ENCODE measurements at places on chromosomes 12 and 14.

DNA sequence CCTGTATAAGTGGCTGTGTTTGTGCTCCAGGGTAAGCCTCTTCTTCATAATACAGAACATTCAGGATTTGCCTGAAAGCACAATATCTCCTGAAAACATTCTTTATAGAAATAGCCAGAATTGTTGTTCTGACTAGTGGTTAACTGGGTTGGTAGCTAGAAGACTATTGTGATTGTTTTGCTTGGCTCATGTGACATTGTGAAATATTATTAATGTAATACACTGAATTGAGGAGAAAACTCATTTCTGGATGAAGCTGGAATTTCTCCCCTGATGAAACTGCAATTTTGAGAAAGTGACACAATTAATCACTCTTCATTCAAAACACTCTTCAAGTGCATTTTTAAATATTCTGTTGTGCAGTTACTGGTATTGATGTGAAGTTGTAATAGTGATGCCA lies 172.3 kb upstream of the PTPRQ start:
- DNase-seq, result no peak

DNA sequence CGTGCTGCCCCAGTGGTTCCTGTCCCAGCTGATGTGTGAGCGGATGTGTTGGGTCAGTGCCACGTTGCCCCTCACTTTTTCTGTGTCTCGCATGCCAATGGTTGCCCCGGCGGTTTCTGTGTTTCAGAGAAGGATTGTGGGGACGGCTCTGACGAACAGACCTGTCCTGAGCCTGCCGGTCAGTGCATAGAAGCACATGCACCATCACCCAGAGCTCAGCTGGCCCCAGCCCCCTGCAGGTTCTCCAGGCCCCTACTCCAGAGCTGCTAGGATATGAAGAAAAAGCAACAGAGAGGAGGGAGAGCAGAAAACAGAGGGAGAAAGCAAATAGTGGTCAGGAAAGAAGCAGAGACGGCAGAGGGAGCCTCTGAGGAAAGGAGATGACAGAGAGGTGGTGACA lies 20.6 kb upstream of the LRP1-AS start:
- no peak for DNase-seq

GRCh38 chr12:125111403-125111802 lies 46.2 kb downstream of the AACS start:
- no peak for DNase-seq

GRCh38 chr12:28857369-28857768 lies 291.7 kb upstream of the FAR2 start:
- DNase-seq, result no peak

DNA sequence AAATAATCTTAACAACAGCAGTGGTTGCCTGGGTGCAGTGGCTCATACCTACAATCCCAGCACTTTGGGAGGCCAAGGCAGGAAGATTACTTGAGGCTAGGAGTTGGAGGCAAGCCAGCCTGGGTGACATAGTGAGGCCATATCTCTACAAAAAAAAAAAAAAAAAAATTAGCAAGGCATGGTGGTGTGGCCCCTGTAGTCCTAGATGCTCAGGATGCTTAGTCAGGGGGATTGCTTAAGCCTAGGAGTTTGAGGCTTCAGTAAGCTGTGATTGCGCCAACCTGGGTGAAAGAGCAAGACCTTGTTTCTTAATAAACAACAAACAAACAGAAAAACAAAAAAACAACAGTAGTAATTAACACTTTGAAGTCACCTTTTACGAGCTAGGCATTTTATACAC lies 642 bp upstream of the ACSM4 start:
- no peak for DNase-seq

DNA sequence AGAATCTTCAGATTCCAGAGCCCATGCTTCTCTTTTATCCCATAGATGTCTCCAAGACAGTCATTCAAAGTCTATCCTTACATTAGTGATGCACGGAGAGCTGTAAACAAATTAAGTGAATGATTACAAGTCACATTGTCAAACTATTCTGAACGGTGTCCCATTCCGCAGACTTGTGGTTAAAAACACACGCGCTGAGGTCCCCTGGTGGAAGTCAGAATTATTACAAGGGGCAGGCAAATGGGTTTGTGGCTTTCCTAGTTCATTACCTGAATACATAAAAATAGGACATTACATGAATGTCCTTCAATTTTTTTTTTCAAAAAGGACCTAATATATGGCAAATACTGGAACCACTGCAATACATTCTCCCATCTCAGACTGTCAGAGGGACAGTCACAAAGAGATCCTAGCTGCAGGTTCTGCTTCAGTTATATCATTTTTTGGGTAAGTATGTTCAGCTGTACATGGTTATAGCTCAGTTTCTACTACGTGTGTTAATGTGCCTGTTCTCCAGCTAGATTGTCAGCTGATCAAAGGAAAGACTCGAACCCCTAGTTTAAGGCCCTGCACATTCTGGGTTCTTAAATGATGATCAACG lies 53.1 kb upstream of the STON2 start:
- DNase-seq, result peak; percentile 45

DNA sequence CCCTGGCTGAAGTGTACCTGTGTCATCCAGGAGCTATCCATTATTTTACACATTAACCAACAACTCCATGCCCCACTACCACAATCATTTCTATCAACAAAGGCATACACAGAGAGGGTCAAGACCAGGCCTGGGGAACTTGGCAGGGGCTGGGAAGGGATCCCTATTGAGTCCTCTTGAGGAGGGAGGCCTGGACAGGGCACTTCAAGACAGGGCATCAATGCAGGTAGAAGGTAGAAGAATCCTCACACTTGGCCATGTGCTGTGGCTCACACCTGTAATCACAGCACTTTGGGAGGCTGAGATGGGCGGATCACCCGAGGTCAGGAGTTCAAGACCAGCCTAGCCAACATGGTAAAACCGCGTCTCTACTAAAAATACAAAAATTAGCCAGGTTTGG lies 13.4 kb upstream of the ANKRD33 start:
- DNase-seq, result no peak

GRCh38 chr12:50695961-50696360 lies 67.9 kb upstream of the ATF1 start:
- no peak for DNase-seq
